ENCODE measurements at places on chromosomes 3 and 15.

DNA sequence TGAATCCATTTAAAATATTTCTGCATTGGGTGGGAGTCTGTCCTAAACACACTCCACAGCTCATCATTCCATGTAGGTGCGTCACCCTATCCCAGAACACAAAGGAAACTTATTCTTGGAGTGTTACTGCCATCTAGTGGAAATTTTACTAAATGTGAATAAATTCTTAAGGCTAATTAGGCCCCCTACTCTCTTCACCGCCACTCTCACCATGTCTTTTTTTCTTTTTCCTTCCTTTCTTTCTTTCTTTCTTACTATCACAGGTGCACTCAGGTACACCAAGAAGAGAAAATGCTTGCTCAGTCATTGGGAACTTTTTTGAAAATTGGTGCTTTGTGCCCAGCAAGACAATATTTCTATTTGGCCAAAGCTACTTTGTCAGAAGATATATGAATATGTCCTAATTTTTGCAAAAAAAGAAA, 26.4 kb upstream of the ATP8B4 start:
- H3K36me3 ChIP-seq = no peaks in the 10 kb centered on the region
- no peaks in the 10 kb centered on the region for H3K4me1 ChIP-seq
- H3K27me3 ChIP-seq = no peaks in the 10 kb centered on the region
- no peak overlapping the region for H3K27ac ChIP-seq
- DNase-seq = no peak

DNA sequence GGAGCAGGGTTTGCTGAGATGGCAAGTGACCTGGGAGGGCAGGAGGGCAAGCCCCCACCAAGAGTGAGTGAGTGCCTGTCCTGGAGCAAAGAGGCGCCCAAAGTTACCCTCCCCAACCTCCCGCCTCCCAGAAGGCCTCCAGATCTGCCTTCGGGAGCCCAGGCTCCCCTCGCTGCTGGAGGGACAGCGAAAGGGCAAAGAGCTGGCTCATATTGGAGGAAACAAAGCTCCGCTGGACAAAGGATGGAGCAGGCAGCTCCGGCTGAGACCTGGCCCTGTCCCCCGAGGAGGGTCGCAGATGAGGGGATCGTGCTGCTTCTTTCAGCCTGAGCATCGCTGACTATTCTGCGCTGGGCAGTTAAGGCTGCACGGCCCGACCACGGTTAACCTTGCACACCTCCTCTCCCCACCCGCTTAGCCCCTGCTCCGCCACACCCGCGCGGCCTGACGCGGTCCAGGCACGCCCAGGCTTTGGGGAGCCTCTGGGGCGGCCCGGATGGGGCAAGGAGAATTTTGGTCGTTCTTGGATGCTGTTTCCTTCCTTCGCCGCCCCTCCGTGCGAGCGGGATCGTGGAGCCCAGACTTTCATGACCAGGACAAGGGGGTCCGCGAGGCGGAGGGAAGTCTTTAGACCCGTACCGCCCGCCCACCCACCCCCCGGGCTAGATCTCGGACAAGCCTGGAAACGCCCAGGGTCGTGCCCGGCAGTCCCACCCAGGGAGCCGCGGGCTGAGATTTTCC, 651 bp downstream of the PLCD1 start:
- H3K4me3 ChIP-seq = peak overlapping the region; percentile 64
- peak overlapping the region; percentile 67 for H3K27ac ChIP-seq
- H3K27me3 ChIP-seq = peaks cover 5% of the 10 kb centered on the region

- H3K27ac ChIP-seq = no peak within 1 kb of the TSS
- no peak for DNase-seq
- H3K4me1 ChIP-seq = no peaks in the 10 kb centered on the region
- no peak within 1 kb of the TSS for H3K4me3 ChIP-seq
- no peaks in the 10 kb centered on the region for H3K27me3 ChIP-seq
- no peaks in the 10 kb centered on the region for H3K36me3 ChIP-seq
These were observed at the start of gene PRR23B for GRCh38 chr3:139020868-139021234. TSS of gene PRR23B (minus strand) at chr3:139020926. CDS start at chr3:139020661, 265 bp downstream.

- peaks cover 10% of the 10 kb centered on the region for H3K4me1 ChIP-seq
- no peaks in the 10 kb centered on the region for H3K36me3 ChIP-seq
- H3K4me3 ChIP-seq = peak overlapping the region; percentile 58
- DNase-seq = no peak
- peaks cover 73% of the 10 kb centered on the region for H3K27me3 ChIP-seq
- peak overlapping the region; percentile 53 for H3K27ac ChIP-seq
These were observed 1.5 kb downstream of the IGF2BP2 start for GRCh38 chr3:185823078-185824044.

- H3K4me1 ChIP-seq = peaks cover 7% of the 10 kb centered on the region
- H3K36me3 ChIP-seq = no peaks in the 10 kb centered on the region
- no peaks in the 10 kb centered on the region for H3K27me3 ChIP-seq
- H3K27ac ChIP-seq = no peak overlapping the region
- H3K4me3 ChIP-seq = no peak overlapping the region
- no peak for DNase-seq
These were observed 156.8 kb upstream of the ICE2 start for GRCh38 chr15:60635507-60636352.

DNA sequence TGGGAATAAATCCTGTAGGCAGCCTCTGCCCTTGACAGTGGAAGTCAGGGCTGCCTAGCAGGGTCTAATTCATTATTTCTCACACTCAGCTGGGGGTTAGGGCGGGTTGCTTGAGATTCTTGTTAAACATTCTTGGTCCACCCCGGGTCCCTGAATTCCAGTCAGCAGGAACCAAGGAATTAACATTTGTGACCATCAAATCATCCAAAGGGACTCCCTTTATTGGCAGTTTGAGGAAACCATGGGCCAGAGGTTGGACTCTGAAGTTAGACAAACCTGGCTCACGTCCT, 122.8 kb downstream of the EEFSEC start:
- no peak for DNase-seq
- H3K4me1 ChIP-seq = no peaks in the 10 kb centered on the region
- no peak overlapping the region for H3K27ac ChIP-seq
- H3K4me3 ChIP-seq = no peak overlapping the region

GRCh38 chr15:80160570-80161156, 7.9 kb downstream of the FAH start:
- H3K4me1 ChIP-seq = no peaks in the 10 kb centered on the region
- H3K27me3 ChIP-seq = no peaks in the 10 kb centered on the region
- H3K4me3 ChIP-seq = no peak overlapping the region
- peaks cover 54% of the 10 kb centered on the region for H3K36me3 ChIP-seq

DNA sequence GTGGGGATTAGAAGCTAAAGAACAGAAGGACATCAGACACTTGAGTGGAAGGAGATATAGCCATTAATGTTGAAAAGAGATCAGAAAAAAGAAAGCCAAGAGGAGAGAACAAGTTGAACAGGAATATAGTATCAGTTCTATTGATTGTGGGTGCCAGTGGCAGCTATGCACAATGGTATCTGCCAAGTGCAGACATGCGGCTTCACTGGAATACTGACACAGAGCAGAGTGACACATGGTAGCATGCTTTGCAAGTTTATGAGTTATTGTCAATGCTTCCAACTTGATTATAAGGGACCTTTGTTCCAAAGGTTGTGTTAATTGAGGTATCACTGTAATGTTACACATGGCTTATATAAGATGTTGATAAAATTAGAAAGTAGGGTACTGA, 42.0 kb upstream of the TP63 start:
- no peaks in the 10 kb centered on the region for H3K27me3 ChIP-seq
- H3K4me3 ChIP-seq = no peak overlapping the region
- no peaks in the 10 kb centered on the region for H3K4me1 ChIP-seq
- no peak for DNase-seq
- H3K27ac ChIP-seq = no peak overlapping the region

DNA sequence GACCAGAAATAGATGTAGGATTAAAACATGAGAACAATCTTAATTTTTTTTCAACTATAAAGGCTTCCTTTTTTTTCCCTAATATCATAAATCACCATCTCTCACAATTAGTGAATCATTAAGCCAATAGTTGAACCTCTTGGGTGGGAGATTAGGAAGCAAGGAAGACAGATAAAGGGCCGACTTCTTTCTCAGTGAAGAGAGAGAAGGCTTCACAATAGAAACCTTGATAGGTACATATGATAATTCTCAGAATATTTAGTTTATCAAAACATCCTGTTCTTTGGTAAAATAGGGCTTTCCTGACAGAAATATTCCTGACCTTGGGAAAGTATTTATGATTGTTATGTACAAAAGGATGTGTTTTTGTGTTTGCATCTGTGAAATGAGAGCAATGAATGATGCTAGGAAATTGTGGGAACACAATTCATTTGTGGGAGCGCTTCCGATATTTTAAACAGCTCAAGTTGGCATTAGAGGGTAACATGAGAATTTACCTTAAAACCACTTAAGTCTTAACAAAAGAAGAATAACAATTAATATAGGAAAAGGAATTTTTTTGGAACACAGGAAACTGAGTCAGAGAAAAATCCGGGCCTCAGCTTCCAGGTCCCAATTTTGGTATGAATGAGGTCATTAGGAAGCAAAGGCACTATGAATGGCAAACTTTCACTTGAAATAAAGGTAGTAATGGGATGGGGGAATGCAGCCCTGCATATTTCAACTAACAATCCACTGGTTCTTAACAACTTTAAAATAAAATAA, 263.2 kb upstream of the TGFBR2 start:
- DNase-seq = no peak
- peak overlapping the region; percentile 40 for H3K27ac ChIP-seq
- H3K27me3 ChIP-seq = no peaks in the 10 kb centered on the region

DNA sequence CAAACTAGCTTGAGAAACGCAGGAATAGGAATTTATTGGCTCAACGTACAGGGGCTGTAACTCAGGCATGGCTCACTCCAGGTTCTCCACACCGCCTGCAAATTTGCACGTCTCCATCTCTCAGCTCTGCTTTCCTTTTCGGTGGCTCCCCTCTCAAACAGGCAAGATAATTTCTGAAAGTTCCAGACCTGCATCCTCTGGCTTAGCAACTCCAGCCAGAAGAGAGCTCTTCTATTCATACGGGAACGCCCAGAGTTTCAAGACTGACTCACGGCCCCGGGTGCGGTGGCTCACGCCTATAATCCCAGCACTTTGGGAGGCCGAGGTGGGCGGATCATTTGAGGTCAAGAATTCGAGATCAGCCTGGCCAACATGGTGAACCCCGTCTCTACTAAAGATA, 139.7 kb upstream of the BNIP2 start:
- no peaks in the 10 kb centered on the region for H3K36me3 ChIP-seq
- no peaks in the 10 kb centered on the region for H3K4me1 ChIP-seq
- no peak overlapping the region for H3K27ac ChIP-seq
- no peak overlapping the region for H3K4me3 ChIP-seq

- no peak overlapping the region for H3K4me3 ChIP-seq
- no peaks in the 10 kb centered on the region for H3K27me3 ChIP-seq
- DNase-seq = no peak
- H3K4me1 ChIP-seq = no peaks in the 10 kb centered on the region
These were observed 14.1 kb downstream of the ST3GAL6 start for GRCh38 chr3:98777286-98777685.

DNA sequence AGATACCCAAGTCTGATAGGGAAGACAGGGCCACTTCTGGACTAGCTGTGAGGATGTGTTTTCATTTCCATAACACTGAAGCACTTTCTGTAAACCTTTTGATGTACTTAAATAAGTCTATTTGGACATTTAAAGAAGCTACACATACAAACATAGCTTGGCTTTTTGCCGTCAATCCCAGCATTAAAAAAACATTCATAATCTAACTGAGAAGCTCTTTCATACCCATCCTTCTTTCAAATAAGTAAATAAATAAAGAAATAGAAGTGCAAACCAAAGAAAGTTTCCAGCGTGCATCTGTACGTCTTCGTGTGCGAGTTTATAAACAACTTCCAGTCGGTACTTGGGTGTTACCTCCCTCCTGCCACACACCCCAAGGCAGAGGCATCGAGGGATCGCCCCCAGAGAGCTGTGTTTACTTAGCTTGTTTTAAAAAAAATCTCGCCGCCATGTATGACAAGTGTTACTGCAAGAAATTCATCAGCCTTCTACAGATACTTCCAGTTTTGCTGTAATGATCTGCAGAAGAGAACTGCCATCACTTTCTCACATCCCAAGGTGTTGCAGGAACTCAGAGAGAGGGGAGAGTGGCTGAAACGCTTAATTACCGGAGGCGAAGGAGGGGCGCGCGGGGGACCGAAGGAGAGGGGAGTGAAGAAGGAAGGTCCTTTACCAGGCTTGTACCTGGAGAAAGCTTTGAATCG, 9.0 kb upstream of the MEIS2 start:
- no peak for DNase-seq
- no peak overlapping the region for H3K4me3 ChIP-seq
- peaks cover 80% of the 10 kb centered on the region for H3K27me3 ChIP-seq
- H3K27ac ChIP-seq = no peak overlapping the region
- peaks cover 5% of the 10 kb centered on the region for H3K4me1 ChIP-seq
- no peaks in the 10 kb centered on the region for H3K36me3 ChIP-seq

- H3K4me1 ChIP-seq = peaks cover 7% of the 10 kb centered on the region
- H3K27ac ChIP-seq = no peak overlapping the region
- H3K27me3 ChIP-seq = no peaks in the 10 kb centered on the region
- no peak overlapping the region for H3K4me3 ChIP-seq
- H3K36me3 ChIP-seq = no peaks in the 10 kb centered on the region
These were observed 61.3 kb downstream of the UBE2E2 start for GRCh38 chr3:23264413-23264812.

GRCh38 chr15:39511000-39511915, 69.6 kb upstream of the THBS1 start:
- H3K4me1 ChIP-seq = no peaks in the 10 kb centered on the region
- no peak for DNase-seq
- no peaks in the 10 kb centered on the region for H3K27me3 ChIP-seq

- no peak for DNase-seq
- no peak overlapping the region for H3K27ac ChIP-seq
- no peak overlapping the region for H3K4me3 ChIP-seq
- H3K27me3 ChIP-seq = no peaks in the 10 kb centered on the region
- no peaks in the 10 kb centered on the region for H3K4me1 ChIP-seq
These were observed 150.8 kb upstream of the KCNMB2 start for GRCh38 chr3:178385280-178385952.

DNA sequence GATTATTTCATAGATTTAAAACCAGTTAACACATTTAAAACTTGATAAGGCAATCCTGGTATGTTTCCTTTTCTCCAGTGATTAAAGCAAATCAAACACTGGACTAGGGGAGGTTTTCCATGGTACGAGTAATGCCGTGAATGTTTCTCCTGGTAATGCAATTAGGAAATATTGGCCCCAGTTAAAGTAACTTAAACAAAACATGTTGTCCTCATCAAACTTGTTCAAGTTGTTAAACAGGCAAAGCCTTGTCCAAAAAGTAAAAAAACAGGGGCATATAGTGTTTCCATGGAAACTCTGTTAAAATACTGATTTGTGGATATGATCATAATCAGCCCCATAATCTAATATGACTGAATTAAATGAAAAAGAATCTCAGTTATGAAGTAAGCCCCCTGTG, 13.1 kb upstream of the LRTM1 start:
- no peak for DNase-seq
- H3K27me3 ChIP-seq = no peaks in the 10 kb centered on the region
- no peak overlapping the region for H3K27ac ChIP-seq
- H3K4me3 ChIP-seq = no peak overlapping the region
- H3K36me3 ChIP-seq = no peaks in the 10 kb centered on the region

DNA sequence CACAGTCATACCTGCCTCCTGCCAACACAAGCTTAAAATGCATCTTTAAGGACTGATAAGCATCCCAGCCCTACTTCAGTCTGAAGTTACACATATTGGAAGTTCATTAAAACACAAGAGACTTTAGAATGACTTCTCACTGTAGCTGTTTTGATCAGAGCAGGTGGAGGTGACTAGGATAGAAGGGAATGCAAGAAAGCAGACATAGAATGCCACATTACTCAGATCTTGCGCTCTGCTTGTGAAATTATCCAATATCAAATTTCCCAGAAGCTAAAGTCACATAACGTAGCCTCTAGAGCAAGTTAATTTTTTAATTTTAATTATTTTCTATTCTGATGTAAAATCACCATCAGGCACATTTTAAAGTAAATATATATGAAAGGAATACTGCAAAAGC, 306.5 kb downstream of the PLOD2 start:
- DNase-seq = no peak
- no peak overlapping the region for H3K27ac ChIP-seq
- no peaks in the 10 kb centered on the region for H3K4me1 ChIP-seq
- H3K27me3 ChIP-seq = no peaks in the 10 kb centered on the region
- no peak overlapping the region for H3K4me3 ChIP-seq

Measured in gastrocnemius medialis (tissue), 4 donors.